ENCODE measurements at places on chromosomes 2 and 18.
A peak's percentile ranks its signal among the peaks of the same experiment; 100 is the strongest.

- peak; percentile 54 for DNase-seq
Observed at GRCh38 chr2:214808981-214809750, at the start of gene BARD1. BARD1 (minus strand) TSS chr2:214809683; CDS start chr2:214809569, 114 bp downstream.

GRCh38 chr18:75735291-75735690, 307.8 kb upstream of the SMIM21 start:
- DNase-seq = no peak

- DNase-seq = no peak
Observed at GRCh38 chr2:187213798-187214197, 234.3 kb downstream of the CALCRL start.

DNA sequence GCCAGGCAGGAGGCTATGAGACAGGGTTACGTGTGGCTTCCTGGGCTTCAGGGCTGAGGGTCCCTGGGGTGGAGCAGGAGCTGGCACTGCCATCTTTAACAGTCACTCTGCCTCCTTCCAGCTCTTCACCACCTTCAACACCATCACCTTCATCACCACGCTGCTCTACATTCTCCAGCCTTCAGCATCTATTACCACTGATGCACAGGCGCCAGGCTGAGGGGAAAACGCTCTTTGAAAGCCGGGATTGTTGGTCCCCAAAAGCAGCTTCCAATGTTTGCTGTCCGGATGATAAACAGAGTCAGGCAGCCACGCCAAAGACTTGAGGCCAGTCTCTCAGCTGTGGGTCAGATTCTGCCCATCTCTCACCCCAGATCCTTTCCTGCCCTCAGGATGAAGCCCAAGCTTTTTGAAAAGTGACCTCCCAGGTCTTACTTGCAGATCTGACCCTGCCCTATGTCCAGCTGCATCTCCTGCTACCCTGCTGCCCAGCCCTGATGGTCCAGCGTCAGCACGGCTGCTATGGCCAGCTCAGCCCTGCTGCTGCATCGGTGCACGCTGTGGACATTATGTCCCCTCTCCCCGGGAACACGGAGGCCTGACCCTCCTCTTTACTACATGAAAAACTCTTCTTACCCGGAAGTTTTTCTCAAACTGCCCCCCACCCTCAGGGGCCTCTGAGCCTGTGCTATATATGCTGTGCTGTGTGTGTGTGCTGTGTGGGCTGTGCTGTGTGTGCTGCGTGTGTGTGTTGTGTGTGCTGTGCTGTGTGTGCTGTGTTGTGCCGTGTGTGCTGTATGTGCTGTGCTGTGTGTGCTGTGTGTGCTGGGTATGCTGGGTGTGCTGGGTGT, 31.2 kb upstream of the MAL start:
- no peak for DNase-seq

DNA sequence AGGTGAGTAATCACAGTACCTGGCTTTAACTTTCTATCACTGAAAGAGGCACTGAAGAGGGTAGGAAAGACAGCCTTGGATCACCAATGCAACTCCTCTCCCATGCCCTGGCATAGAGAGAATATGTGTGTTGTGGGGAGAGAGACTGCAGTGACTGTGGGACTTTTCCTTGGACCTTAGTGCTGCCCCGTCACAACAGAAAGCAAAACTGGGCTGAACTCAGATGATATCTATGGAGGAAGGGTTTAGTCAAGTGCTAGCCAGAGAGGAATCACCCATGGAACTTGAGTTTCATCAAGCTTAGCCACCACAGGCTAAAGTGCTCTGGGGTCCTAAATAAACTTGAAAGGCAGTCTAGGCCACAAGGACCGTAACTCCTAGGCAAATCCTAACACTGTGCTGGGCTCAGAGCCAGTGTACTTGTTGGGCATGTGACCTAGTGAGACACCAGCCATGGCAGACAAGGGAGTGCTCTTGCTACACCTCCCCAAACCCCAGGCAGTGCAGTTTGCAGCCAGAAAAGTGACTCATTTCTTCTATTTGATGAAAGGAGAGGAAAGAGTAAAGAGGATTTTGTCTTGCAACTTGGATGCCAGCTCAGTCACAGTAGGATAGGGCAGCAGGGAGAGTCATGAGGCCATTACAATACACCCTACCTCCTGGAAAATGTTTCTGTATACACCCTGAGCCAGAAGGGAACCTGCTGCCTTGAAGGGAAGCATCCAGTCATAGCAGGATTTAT, 105.8 kb upstream of the SPOPL start:
- peak; percentile 83 for DNase-seq

GRCh38 chr2:178391701-178392100, 59.3 kb downstream of the PRKRA start:
- DNase-seq = no peak

DNA sequence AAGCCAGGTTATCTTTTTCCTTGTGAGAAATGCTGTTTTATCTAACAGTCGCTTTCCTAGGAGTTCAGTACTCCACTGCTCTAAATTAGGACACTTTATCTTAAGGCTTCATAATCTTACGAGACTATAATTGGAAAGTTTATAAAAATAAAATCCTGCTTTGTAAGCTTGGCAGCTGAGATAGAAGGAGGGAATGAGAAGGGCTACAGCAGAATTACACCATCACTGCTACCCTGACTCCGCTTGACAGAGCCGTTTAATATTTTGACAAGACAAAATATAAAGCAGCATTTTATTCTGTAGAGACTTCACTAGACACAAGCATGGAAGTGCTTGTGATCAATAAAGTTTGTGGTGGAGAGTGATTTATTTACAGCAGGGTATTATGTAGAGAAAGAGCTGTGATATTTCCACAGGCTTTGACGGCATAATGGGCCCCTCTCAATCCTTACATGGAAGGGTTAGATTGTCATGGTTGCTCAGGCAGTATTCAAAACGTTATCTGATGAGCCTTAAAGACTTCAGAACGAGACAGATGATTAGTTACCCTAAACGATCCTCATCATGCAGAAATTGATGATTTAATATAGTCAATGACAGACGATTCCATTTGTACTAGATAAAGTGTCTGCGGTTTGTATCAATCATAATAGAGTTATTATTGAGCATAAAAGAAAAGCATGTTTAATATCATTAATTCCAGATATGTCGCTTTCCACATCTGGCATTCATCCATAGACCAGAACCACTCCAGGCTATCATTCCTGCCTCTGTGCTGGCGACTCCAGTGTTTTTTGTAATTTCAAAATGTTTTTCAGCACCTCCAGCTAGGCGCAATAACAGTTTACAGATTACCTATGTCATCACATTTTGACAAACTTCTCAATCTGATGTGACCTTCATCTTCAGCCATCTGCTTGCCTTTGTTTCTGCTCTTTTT, 242.2 kb downstream of the FIGN start:
- DNase-seq = no peak

GRCh38 chr2:237604391-237604790, 13.9 kb upstream of the RAB17 start:
- no peak for DNase-seq

- DNase-seq = no peak
Observed at GRCh38 chr18:63158012-63158631, 161.4 kb downstream of the BCL2 start.

GRCh38 chr2:226115102-226115831, 684.4 kb downstream of the IRS1 start:
- peak; percentile 96 for DNase-seq

DNA sequence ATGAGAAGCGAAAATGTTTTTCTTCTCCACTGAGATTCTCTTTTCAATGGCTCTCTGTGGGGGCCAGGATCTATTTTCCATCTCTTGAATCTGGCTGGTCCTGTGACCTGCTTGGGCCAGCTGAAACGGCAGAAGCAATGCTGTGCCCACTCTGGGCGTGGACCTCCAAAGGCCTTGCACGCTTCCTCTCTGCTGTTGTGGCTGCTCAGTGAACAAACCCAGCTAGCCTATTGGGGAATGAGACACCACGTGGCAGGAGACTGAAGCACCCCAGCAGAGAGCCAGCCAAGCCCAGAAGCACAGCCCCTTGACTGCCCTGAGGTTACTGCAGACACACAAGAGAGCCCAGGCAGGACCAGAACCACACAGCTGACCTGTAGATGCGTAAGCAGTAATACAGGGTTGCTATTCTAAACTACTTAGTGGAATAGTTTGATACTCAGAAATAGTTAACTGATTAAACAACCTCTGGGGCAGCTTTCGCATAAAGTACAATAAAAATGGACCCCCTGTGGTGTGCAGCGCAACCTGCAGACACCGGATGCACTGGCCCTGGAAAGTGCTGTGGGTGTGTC, 221.7 kb upstream of the SH3BP4 start:
- DNase-seq = no peak

DNA sequence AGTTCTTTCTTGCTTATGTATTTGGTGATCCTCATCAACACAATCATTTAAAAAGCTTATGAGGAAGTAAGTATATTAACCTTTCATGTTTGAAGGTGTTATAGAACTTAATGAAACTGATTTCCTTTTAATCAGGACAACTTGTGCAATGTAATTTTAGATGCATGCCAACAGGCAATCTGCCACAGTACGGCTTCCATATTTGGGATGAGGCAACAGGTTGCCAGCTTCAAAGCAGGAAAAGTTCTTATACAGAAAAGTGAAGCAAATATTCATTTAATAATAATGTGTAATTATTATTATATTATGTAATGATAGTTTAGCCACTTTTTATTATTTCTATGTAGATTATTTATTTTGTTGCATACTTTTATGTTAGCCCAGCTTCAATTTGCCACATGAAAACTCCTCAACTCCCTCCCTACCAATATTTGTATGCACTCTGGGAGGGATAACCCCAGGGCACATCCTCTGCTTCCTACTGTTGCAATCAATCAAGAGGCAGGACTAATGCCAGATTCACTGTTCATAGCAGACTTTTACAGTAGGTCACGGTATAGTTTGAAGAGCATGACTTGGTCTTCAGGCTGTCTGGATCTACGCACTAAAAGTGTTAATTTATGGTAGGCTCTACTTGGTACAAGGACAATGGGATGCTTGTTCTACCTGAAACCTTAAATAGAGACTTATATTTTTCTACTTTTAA, 277.2 kb downstream of the AGPS start:
- no peak for DNase-seq

GRCh38 chr2:42726680-42727079, 37.3 kb downstream of the OXER1 start:
- no peak for DNase-seq

DNA sequence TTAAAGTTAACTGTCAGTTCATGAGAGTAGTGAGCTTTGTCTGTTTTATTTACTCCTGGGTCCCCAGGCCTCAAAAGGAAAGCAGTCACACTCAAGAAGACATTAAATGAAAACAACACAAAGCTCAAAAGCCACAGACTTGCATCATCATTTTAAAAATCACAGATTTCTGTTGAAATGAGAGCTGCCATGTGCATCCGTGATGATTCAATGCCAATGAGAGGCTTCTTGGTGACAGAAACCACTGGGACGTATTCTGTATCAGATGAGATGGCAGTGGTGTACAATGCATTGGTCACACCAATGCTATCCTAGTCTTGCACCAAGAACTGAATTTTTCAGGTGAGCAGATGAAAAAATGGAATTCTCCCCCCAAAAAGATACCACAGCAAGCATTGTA, 204.8 kb downstream of the ANAPC1 start:
- DNase-seq = peak; percentile 41

- DNase-seq = peak; percentile 58
Observed at GRCh38 chr2:138090330-138090729, 126.1 kb downstream of the HNMT start.
